ENCODE measurements at places on chromosomes 12 and 14. TPM values are rescaled to one million over a fixed set of nuclear protein-coding genes. Genes with fewer than 3 reads are reported as not detected.

GRCh38 chr12:47835006-47835830 is 15.5 kb upstream of the HDAC7 start:
- DNase-seq: no peak

- DNase-seq: no peak
These were observed 615.9 kb downstream of the VRK1 start for GRCh38 chr14:97413022-97413539.

GRCh38 chr14:34632411-34632978 is 2.5 kb upstream of the SNX6 start:
- no peak for DNase-seq

- peak; percentile 10 for DNase-seq
These were observed 190.8 kb upstream of the C14orf180 start for GRCh38 chr14:104388541-104389325.

CDKN1B gene
- polyA plus RNA-seq: 27.4 TPM

DNA sequence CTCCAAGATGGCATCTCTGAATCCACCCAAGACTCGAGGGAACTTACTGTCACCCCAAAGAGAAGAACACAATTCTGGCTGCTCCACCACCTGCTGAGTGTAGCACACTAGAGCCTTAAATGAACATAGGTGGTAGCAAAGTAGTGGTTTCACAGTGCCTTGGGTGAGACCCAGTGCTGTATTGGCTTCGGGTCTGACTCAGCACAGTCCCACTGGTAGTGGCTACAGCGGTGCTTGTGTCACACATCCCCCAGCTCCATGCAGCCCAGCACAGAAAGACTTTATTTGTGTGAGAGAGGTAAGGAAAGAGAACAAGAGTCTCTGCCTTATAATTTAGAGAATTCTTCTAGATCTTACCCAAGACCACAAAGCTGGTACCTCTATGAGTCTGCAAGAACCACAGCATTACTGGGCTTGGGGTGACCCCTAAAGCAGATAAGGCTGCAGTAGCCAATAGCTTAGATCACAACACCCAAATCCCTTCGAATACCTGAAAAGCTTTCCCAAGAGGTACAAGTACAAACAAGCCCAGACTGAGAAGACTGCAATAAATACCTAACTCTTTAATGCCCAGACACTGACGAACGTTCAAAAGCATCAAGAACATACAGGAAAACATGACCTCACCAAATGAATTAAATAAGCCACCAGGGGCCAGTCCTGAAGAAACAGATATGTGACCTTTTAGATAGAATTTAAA is 83.3 kb upstream of the SLC38A4 start:
- DNase-seq: no peak

PSMD9 gene
- 133 TPM for polyA plus RNA-seq

RTL1 gene
- not detected for polyA plus RNA-seq

DNA sequence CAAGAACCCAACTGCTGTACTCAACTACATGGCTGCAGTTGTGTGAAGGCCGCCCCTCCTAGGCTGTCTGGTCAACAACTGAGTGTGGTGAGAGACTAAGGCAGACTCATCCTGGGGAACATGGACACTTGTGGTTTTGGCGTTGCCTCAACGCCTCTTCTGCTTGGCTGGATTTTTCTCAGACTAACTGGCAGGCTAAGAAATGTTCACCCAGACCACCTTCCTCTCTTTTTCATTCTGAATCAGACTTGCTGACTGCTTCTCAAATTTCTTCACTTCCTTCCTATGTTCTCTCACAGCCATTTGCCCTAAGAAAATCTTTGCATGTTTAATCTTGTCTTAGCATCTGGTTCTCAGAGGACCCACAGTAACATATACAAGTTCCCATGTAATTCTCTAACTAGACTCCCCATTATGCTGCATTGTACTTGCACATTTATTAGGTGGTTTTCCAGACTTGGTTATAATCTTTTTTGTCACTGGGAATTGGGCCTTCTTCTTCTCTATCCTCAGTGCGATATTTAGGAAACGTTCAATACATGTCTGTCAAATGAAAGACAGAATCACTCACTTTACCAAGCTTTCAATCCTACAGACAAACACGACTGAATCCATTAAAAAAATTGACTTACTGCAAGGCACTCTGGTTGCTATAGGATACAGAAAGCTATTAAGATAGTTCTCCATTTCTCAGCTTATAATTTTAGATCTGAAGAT is 327.6 kb downstream of the CCER1 start:
- DNase-seq: no peak

DNA sequence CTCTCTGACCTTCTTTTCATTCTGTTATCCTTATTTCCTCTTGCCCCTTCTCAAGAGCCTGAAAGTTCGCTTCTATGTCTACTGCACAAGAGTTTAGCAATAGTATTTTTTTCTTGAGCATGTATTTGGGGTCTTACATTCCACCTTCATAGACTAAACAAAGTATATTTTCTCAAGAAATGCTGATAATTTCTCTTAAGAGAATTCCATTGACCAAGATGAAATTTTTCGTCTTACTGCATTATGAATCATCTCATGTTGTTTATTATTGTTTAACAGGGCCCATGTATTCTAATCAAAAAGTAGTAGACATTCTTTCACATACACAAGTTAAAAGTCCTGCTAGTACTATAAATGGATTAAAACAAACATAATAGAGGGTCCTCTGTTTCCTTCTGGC is 219.3 kb downstream of the C12orf50 start:
- DNase-seq: no peak

- DNase-seq: no peak
These were observed 173.7 kb upstream of the CCDC196 start for GRCh38 chr14:66312451-66312850.

SFSWAP gene
- polyA plus RNA-seq: 20.7 TPM

IGF1 gene
- polyA plus RNA-seq: 1.9 TPM

OAS2 gene
- polyA plus RNA-seq: 3.8 TPM

- DNase-seq: no peak
These were observed 1.4 kb upstream of the PTPRQ start for GRCh38 chr12:80442426-80443222.

CABP1 gene
- 9.9 TPM for polyA plus RNA-seq

SLC7A7 gene
- polyA plus RNA-seq: 4.0 TPM

GRCh38 chr12:24839268-24839791 is 109.6 kb downstream of the BCAT1 start:
- DNase-seq: no peak

GRCh38 chr12:4817880-4818279 is 91.8 kb upstream of the KCNA1 start:
- peak; percentile 69 for DNase-seq

TMEM229B gene
- 0.80 TPM for polyA plus RNA-seq

FOXG1 gene
- polyA plus RNA-seq: not detected

GRCh38 chr12:43880547-43880946 is 44.7 kb downstream of the TMEM117 start:
- DNase-seq: no peak

DNA sequence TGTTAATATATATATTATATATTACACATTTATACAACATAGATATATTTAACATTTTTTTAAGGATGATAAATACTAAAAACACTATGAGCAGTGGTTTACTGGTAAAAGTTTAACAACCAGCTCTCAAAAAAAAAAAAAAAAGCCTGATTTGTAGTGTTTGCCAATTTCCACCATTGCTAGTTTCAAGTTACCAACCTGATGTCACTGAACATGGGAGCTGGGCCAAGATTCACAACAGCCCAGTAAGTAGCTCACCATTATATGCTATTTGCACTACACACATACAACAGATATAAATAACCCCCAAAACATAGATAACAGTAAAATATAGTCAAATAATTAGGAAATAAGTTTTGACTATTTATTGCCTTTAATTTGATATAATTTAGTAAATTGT is 28.9 kb upstream of the TMX1 start:
- no peak for DNase-seq

- no peak for DNase-seq
These were observed 7.9 kb upstream of the ASIC1 start for GRCh38 chr12:50049254-50050118.

WIF1 gene
- polyA plus RNA-seq: not detected

DNA sequence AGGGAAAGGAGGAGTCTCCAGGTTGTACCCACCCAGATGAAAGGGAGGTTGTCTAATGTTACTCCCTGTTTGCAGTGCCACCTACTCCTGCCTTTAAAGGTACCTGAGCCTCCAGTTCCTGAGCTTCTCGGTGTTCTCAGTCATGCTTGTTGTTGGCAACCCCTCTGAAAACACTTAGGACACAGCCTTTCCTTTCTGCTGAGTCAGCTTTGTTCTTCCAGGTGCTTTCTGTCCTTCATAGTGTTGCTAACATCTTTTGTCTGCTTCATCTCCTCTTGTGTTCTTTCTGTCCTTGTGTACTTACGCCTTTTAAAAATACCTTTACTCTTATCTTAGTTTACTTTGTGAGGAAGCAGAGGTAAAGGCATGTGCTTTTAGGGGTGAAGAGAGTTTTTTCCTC is 97.0 kb upstream of the NEDD1 start:
- DNase-seq: no peak

SOAT2 gene
- not detected for polyA plus RNA-seq

OR4E2 gene
- not detected for polyA plus RNA-seq

ASB2 gene
- 289 TPM for polyA plus RNA-seq

HOXC10 gene
- not detected for polyA plus RNA-seq

RNASE3 gene
- polyA plus RNA-seq: not detected

DNA sequence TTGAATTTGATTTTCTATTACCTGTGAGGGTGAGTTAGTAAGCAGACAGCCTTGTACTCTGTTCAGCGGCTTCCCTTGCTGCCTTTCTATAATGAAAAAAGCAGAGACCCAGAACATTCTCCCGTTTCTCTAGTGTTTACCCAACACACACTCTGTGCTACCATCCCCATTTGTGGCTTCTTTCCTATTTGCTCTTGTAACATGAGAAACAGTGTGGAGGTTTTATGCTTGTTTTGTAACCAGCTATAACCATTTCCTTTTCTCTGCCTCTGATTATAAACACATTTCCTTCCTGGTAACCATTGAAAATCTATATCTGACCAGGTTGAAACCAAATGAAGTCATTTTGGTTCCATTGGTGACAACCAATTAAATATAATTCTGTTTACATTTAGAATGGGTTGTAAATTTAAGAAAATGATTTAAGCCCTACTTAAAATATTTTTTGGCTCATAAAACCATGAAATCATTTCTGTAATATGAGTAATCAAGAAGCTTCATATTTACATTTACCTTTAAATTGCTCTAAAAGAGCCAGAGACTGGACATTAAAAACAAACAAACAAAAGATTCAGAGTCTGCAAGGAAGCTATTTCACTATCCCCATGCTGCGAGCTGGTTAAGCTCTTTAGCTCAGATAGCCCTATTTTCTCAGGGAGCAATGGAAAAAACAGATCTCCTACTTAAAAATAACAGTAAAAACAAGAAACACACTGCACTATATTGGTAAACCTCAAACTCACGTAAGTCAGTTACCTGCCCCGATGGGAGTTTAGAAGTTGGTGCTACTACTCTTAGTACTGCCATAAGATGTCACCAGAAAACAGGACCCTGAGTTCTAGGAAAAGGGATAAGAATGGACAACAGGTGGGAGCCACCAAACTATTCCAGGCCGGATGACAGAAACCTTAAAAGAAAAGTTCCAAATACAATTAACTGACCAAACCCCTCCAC is 206.5 kb upstream of the EEA1 start:
- no peak for DNase-seq

KRT75 gene
- not detected for polyA plus RNA-seq

PKP2 gene
- polyA plus RNA-seq: 206 TPM

All from heart left ventricle (tissue), 16 donors.